NCI-H1930 (cell line): ENCODE measurements at places on chromosomes 2 and 18.

- no peak for DNase-seq
These were observed 4.1 kb downstream of the GALNT1 start for GRCh38 chr18:35585608-35586007.

DNA sequence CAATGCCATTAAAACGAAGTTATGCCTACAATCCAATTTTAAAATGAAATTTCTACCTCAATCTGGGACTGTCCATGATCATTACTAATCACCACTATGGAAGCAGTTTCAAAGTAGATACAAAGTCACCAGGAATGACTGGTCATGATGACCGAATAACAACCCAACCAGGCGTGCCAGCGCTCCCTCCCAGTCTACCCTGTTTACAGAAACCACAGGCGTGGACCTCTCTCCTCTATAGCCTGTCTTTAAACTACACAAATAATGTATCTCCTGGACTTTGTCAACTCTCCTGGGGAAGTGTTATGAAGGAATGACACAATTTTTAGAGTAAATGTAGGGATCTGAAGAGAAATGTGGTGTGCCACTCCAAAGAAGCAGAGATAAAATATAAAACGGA lies 150.2 kb downstream of the SRBD1 start:
- DNase-seq, result no peak

- no peak for DNase-seq
These were observed 476.1 kb upstream of the SOX11 start for GRCh38 chr2:5215989-5216607.

GRCh38 chr2:31277621-31278020 lies 43.7 kb downstream of the EHD3 start:
- DNase-seq, result no peak

DNA sequence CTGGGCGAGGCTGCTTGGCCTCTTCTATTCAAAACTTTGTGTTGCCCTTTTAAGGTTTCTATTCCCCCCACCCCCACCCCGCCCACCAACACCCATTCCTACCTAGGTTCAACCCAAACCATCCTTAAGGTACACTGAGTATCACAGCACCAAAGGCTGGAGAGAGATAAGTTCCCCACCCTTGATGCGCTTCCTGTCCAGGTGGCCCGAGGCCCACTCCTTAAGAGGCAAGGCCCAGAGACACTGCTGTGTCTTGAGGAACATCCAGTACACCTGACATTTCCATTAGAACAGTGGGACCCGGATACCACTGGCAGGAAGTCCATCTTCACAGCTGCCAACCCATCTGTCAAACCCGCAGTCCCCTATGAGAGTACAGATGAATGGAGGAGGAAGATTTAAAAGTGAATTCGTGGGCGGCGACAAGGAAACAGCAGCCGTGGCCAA lies 277 bp upstream of the INPP1 start:
- no peak for DNase-seq

GRCh38 chr2:150729495-150729955 lies 242.1 kb upstream of the RND3 start:
- DNase-seq, result no peak

GRCh38 chr2:69943843-69944525 lies 17.4 kb downstream of the ASPRV1 start:
- no peak for DNase-seq

DNA sequence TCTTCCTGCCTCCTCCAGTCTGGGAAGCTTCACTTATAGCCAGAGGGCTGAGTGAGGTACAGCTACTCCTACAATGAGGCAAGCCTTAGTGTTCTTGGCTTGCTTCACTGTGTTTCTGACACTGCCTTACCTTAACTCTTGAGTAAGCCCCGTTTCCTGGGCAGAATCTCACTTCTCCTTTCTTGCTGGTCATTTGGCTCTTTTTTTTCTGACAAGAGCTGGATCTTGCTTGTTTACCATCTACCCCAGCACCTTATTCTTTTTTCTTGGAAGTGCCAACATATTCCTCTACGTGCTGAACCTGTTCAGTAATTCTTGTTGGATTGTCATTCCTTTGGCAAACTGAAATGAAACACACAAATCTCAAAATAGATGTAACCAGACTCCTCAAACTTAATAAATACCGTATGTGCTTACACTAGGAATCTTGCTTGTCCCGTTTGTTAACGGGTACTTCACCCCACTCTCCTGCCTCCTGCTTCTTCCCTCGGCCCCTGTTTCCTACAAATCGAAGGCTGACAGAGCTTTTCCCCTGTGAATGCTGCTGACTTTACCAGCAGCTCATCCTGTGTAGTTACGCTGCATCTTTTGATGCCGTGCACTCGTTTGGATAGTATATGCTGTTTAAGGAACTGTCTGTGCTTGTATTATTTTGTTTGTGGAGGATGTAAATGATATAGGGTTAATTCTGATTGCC lies 132.2 kb downstream of the FMNL2 start:
- DNase-seq, result no peak

- peak; percentile 19 for DNase-seq
These were observed 525.6 kb downstream of the MBD2 start for GRCh38 chr18:53698907-53699306.

- DNase-seq, result no peak
These were observed 14.5 kb upstream of the FOSL2 start for GRCh38 chr2:28377984-28378678.

GRCh38 chr2:6557737-6558136 lies 308.0 kb downstream of the CMPK2 start:
- no peak for DNase-seq

DNA sequence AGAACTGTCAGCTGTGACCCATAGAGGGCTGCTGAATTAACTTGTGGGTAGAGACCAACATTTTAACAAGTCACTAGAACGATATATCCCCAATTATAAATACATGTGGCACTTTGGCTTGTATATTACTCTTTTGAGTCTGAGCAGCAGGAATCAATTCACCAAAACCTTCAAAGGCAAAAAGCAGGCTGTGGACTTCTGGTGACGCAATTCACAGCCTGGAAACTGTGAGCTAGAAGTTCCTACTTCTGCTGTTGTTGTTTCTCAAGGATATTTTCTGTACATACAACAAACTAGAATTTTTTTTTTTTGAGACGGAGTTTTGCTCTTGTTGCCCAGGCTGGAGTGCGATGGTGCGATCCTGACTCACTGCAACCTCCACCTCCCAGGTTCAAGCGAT lies 37.3 kb downstream of the PTCD3 start:
- DNase-seq, result no peak

DNA sequence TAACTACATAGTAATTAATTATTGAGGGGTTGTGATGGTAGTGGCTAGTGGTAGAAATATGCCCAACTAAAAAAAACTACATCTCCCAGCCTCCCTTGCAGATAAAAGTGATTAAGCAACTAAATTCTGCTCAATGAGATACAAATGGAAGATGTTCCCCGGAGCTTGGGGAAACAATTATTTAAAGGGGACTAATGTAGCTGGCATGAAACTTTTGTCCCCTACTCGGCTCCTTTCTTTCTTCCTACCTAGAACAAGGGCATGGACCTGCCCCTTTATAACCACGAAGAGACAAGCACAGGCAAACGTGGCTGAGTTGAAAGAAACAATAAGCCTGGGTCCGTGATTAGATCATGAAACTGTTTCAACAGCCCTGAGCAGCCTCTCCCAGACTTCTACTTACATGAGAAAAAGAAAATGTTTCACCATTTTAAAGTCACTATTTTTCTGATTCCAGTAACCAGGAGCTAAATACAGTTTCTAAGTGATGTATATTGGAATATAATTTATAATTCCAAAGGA lies 236.9 kb downstream of the SCG2 start:
- no peak for DNase-seq
